ENCODE measurements at places on chromosomes 4 and X. TPM values are rescaled to one million over a fixed set of nuclear protein-coding genes. Genes with fewer than 3 reads are reported as not detected.

FATE1 gene
- total RNA-seq, result not detected

GBA3 gene
- not detected for total RNA-seq

SLC26A1 gene
- not detected for total RNA-seq

TMSB15A gene
- total RNA-seq, result 27.1 TPM

OTC gene
- total RNA-seq, result not detected

GPRIN3 gene
- total RNA-seq, result not detected

RASL11B gene
- total RNA-seq, result 1.9 TPM

TMEM255A gene
- total RNA-seq, result 0.29 TPM

PIN4 gene
- total RNA-seq, result 36.6 TPM

PABPC1L2B gene
- not detected for total RNA-seq

SCRG1 gene
- 0.12 TPM for total RNA-seq

PIR gene
- 27.3 TPM for total RNA-seq

TMEM164 gene
- total RNA-seq, result 8.0 TPM

GAGE12J gene
- total RNA-seq, result not detected

UGT2B15 gene
- not detected for total RNA-seq

TSPAN7 gene
- total RNA-seq, result 0.12 TPM

RHOH gene
- total RNA-seq, result not detected

FGF16 gene
- total RNA-seq, result not detected

HS6ST2 gene
- not detected for total RNA-seq

SAGE1 gene
- 0.10 TPM for total RNA-seq

LANCL3 gene
- 0.72 TPM for total RNA-seq

ZNF185 gene
- 2.9 TPM for total RNA-seq

NXF2 gene
- not detected for total RNA-seq

Measured in RPMI7951 (cell line).